ENCODE measurements at places on chromosomes 12 and 14.
A peak's percentile ranks its signal among the peaks of the same experiment; 100 is the strongest.

DNA sequence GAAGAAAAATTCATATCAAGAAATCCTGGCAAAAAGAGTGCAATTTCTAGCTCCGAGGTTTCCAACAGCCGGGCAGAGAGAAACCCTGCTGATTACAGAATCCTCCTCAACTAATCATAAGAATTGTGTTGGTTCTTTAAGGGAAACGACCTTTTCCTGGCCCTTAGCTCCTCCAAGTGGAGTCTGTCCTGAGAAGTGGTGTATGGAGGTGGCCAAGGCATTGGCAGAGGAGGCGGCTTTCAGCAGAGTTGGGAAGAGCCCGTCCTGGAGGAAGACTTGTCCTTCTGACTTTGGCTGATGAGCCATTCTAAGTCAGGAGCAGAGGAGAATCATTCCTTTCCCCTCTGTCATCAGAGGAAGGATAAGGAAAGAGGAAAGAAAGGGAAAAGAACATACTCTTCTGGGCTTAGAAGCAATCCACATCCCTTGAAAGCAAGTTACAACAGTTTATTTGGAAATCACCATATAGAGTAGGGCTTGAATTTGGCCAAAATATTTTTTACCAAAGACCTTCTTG is 46.5 kb upstream of the PTCSC3 start:
- no peak for DNase-seq

DNA sequence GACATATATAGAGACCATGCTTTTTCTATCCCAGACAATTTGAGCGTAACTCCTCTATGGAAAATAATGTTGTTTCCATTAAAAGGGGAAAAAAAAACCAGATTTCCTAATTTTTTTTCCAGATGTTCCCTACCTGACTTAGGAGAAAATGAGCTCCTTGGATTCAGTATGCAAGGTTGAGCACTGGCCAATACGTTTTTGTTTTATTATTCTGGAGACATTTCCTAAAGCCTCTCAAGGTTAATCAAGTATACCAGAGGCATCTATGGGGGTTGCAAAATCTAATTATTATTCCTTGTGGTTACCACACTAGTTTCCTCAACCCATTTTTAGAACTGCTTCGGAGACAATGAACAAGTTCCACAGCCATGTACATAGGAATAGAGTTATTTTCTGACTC is 291.3 kb downstream of the SLC16A7 start:
- DNase-seq = no peak

DNA sequence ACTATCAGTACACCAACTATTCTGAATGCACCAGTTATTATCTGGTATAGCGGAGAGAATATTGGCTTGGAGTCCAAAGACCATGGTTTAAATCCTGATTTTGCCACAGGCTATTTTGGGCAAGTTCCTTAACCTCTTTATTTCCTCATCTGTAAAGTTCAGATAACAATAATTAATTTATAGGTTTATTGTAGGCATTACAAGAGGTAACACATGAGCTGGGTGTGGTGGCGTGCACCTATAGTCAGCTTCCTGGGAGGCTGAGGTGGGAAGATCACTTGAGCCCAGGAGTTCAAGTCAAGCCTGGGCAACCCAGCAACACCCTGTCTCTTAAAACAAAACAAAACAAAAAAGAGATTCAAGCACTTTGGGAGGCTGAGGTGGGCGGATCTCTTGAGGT is 23.1 kb downstream of the PHLDA1 start:
- DNase-seq = no peak

GRCh38 chr12:53330671-53331070 is 5.5 kb downstream of the SP7 start:
- DNase-seq = no peak

DNA sequence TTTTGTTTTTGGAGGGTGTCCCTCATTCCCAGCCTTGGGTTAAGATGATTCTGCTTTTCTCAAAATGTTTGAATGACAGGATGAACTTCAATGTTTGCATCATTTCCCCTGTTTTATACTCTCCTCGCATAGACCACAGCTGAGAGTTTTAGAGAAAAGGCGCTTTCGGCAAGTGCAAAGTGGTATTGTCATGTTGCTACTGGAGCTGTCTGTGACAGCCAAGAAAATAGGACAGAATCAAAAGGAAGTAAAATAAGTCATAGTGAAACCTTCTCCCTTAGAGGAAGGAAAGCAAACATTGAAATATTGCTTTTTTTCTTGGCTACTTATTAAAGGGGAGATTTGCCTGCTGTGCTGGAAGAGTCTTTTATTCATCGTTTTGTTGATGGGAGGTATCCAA is 33.5 kb upstream of the ARHGAP5 start:
- no peak for DNase-seq

GRCh38 chr14:82009076-82009475 is 475.4 kb upstream of the SEL1L start:
- no peak for DNase-seq

DNA sequence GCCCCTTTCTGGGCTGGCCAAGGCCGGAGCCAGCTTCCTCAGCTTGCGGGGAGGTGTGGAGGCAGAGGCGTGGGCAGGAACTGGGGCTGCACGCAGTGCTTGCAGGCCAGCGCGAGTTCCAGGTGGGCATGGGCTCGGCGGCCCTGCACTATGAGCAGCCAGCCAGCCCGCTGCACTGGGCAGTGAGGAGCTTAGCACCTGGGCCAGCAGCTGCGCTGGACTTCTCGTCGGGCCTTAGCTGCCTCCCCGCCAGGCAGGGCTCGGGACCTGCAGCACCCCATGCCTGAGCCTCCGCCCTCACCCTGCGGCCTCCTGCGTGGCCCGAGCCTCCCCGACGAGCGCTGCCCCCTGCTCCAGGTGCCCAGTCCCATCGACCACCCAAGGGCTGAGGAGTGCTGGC is 42.0 kb downstream of the TMTC2 start:
- no peak for DNase-seq

DNA sequence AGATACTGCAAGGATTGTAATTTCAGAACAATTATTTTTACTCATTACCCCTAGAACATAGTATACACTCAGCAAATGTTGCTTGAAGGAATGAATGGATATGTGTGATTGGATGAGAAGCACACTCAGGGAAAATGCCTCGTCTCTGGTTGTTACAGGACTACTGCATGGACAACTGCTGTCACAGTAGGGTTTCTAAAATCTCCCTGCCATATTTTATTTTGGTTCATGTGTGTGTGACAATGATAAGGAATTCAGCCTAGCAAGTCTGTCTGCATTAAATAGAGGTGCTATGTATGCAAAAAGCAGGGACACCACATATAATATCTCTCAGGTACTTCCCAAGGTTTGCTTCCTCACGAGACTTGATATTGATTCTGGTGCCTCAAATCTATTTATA is 1.4 kb downstream of the PTPRR start:
- DNase-seq = no peak

- DNase-seq = no peak
These were observed 17.6 kb upstream of the GPR33 start for GRCh38 chr14:31505411-31505810.

DNA sequence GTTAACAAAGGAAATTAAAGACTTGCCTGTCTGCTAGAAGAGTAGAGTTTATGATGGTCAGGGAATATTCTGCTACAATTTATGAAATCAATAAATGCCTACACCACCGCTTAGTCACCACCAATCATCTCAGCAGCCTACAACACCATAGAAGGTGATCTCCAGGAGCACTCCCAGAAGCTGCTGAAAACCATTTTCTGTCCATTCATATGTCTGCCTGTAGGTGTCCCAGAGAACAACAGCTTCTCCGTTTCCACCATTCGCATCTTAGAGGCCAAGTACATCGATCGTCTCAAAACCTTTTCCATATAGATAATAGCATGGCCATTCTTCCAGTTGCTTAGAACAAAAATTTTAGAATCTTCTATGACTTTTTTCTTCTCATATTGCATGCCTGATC is 303.4 kb downstream of the KCNC2 start:
- no peak for DNase-seq

DNA sequence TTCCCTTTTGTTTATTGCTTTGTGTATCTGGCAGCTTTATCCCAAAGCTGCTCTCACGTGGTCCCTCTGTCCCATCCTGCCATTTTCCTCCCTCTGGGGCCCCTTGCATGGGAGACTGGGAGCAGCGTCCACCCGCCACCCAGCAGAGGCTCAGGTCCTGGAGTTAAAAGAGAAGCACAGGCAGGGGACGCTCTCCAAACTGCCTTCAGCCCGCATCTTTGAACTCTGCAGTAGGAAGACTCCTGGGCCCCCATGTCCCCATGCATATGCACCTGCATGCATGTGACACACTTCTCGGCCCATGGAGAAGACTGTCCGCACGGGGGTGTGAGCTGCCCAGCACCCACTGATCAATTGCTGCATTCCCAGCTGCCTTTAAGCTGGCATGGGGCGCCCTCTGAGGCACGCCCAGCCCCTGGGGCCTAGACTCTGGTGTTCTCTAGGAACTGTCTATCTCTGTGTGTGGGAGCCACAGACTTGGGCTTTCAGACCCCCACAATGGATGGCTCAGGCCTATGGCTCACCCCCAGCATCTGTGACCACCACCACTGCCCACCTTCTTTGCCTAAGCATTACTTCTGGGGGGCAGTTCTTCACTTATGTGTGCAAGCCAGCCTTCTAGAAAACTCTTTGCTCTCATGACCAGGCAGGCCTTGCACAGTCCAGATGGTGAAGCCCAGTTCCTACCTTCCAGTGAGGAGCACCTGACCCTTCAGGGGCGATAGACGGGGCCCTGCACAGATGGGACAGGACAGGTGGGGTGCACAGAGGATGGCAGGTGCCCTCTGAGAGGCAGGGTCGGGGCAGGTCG is 96.1 kb upstream of the DIO3 start:
- DNase-seq = no peak

GRCh38 chr12:76451528-76451927 is 103.3 kb upstream of the BBS10 start:
- DNase-seq = no peak

DNA sequence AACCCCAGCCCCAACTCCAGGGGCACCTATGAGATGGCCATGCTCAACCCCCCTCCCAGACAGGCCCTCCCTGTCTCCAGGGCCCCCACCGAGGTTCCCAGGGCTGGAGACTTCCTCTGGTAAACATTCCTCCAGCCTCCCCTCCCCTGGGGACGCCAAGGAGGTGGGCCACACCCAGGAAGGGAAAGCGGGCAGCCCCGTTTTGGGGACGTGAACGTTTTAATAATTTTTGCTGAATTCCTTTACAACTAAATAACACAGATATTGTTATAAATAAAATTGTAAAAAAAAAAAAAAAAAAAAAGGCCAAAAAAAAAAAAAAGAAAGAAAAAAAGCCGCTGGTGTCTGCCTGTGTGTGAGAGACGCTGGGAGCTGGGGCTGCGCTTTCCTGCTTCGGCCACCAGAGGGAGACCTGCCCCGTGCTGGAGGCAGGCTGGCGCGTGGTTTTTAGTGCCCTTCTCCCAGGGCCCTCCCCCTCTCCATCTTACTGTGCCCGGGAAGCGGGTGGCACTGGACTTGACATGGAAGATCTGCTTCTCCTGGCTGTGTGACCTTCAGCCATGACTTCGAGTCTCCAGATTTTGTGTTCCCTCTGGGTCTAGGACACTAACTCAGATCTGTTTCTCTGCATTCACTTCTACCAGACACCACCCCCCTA is 3.4 kb upstream of the NXPH4 start:
- DNase-seq = peak; percentile 43

GRCh38 chr12:122352394-122352793 is 70.1 kb downstream of the CLIP1 start:
- no peak for DNase-seq

- DNase-seq = no peak
These were observed 318.8 kb downstream of the NAV3 start for GRCh38 chr12:78149459-78149858.

DNA sequence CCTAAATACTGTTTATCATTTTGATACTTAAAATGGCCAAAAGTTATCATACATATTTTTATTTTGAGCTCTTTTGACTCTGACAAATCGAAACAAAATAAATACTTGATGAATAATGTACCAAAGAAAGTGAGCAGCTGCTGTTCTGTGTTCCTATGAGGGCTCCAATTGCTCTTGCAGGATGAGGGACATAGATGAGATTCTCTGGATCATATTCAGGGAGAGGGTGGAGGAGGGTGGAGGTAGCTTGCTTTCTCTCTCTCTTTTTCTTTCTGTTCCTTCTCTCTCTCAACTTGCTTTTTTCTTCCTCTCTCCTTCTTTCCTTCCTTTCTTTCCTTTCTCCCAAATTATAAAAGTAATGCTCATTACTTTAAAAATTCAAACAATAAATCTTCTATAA is 8.9 kb upstream of the MYH7 start:
- DNase-seq = no peak

DNA sequence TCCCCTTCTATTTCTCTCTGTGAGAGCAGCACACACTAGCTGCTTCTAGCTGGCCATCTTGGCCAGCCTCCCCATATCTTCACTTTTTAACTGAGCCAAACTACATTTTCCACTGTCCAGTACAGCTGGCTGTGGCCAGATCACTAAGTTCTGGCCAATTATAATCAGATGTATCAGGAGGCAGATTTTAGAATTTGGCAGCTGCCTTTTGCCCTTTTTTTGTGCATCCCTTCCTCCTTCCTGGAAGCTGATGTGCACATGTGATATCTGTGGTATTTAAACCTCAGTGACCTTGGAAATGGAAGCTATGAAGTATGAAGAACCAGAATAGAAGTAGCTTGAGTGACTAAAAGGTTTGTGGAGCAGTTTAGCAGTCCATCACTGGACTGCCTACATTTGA is 49.8 kb upstream of the ANO6 start:
- no peak for DNase-seq

- DNase-seq = no peak
These were observed 160.2 kb downstream of the PPM1H start for GRCh38 chr12:62774794-62775193.

- DNase-seq = no peak
These were observed at the start of gene PLBD1 for GRCh38 chr12:14567351-14568162. Gene PLBD1 (minus strand): TSS chr12:14567883. CDS start chr12:14567696, 187 bp downstream.

GRCh38 chr14:88572117-88572516 is 9.3 kb downstream of the ZC3H14 start:
- no peak for DNase-seq

DNA sequence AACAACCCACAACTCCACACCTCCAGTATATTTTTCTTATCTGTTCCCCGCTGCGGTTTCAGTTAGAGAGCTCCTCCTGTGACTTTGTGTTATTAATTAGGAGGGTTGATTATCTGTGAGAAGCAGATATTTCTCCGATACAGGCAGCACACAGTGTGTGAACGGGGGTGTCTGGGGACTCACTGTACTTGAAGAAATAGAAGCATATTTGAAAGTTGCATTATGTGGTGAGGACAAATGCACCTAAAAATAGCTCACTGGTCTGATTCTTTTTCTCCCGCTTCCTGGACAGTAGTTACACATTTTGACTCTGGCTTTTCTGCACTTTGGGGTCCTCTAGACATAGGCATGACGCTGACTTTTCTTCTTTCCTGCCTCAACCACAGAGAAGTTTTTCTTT is 277.7 kb downstream of the VRK1 start:
- no peak for DNase-seq

GRCh38 chr14:21780429-21781084 is 106.9 kb upstream of the OR4E1 start:
- DNase-seq = no peak

Data from kidney epithelial cell (primary cell).